ENCODE measurements at places on chromosomes 12 and 14. TPM values are rescaled to one million over a fixed set of nuclear protein-coding genes. Genes with fewer than 3 reads are reported as not detected.

The TMEM132C gene
- 0.25 TPM for total RNA-seq

The NOS1 gene
- 0.22 TPM for total RNA-seq

- H3K36me3 ChIP-seq = no peaks in the 10 kb centered on the region
- H3K27me3 ChIP-seq = no peaks in the 10 kb centered on the region
- H3K4me1 ChIP-seq = no peaks in the 10 kb centered on the region
- H3K27ac ChIP-seq = no peak overlapping the region
- H3K4me3 ChIP-seq = no peak overlapping the region
These were observed 142.1 kb downstream of the GXYLT1 start for GRCh38 chr12:42002563-42002962.

DNA sequence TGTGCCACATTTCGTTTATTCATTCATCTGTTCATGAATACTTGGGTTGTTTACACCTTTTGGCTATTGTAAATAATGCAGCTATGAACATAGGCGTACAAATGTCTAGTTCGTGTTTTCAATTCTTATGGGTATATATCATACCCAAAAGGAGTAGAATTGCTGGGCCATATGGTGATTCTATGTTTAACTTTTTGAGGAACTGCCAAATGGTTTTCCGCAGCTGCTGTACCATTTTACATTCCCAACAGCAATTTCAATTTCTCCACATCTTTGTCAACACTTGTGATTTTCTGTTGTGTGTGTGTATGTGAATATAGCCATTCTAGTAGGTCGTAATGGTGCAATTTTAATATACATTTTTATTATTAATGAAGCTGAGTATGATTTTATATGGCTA, 326.2 kb downstream of the ETNK1 start:
- H3K36me3 ChIP-seq = no peaks in the 10 kb centered on the region
- no peaks in the 10 kb centered on the region for H3K4me1 ChIP-seq
- DNase-seq = no peak
- no peak overlapping the region for H3K27ac ChIP-seq

DNA sequence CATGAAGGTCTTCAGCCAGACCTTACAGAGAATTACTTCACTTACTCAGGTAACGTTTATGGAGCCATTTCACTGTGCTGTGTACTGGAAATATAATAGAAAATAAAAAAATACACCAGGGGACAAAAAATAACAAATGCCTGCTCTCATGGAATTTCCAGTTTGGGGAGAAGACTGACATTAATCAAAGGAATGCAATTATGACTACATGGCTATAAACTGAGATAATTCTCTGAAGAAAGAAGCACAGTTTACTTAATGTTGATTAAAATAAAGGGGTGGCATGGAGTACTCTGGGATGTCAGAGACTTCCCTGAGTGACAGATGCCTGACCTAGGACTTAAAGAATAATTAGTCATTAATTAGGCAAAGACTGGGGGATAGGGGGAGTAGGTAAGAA, 59.0 kb downstream of the DENND5B start:
- no peaks in the 10 kb centered on the region for H3K27me3 ChIP-seq
- no peak overlapping the region for H3K27ac ChIP-seq
- H3K36me3 ChIP-seq = no peaks in the 10 kb centered on the region
- no peak overlapping the region for H3K4me3 ChIP-seq
- no peaks in the 10 kb centered on the region for H3K4me1 ChIP-seq

Data from spleen (tissue), 13 donors.